Esophagus mucosa (tissue), 1 donor: ENCODE measurements at places on chromosomes 4 and X. TPM values are rescaled to one million over a fixed set of nuclear protein-coding genes. Genes with fewer than 3 reads are reported as not detected.

DNA sequence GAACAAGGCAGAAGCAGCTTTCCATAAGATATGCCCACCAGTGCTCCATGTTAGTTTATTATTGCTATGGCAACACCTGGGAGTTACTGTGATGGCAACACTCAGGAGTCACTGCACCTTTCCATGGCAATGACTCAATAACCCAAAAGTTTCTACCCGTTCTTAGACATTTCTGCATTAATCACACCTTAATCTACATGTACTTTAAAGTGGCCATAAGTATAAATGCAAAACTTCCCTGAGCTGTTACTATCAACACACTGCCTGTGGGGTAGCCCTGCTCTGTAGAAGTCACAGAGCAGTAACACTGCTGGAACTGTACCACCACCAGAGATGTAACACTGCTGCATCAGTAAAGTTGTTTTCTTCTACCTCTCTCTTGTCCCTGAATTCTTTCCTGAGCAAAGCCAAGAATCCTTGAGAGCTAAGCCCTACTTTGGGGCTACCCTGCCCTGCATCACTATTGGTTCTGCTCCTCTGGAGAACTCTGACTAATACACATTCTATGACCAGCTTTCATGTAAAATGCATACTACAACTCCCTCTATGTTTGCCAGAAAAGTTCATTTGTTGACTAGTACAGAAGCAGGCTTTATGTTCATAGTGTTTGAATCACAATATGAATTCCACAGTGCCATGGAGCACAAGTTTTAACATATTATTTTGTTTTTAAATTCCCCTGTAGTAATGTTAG is 43.5 kb upstream of the GPR174 start:
- no peak for ATAC-seq

DNA sequence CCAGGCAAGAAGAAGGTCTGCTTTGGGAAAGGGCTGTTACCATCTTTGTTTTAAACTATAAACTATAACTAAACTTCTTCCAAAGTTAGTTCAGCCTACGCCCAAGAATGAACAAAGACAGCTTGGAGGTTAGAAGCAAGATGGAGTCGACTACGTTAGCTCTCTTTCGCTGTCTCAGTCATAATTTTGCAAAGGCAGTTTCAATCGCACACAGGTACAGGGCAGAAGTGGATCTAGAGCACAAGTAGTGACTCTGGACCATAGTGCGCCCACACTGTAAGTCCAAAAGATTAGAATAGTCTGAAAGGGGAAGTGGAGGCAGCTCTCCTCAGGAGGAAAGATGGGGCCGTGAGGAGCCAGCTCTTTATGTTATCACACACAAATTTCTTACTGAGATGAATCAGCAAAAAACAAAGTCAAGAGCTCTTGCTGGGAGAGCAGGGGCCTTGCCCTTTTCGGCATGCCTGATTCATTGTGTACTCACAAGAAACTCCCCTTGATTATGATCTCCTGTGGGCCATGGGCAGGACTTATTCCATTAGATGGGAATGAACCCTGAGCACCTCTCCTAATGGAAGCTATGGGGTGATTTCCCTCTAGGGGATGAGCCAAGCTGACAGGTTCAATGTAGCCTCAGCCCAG is 58.6 kb downstream of the FUNDC1 start:
- no peak for ATAC-seq

GRCh38 chrX:24196509-24196908 is 47.0 kb downstream of the ZFX start:
- no peak for ATAC-seq

DNA sequence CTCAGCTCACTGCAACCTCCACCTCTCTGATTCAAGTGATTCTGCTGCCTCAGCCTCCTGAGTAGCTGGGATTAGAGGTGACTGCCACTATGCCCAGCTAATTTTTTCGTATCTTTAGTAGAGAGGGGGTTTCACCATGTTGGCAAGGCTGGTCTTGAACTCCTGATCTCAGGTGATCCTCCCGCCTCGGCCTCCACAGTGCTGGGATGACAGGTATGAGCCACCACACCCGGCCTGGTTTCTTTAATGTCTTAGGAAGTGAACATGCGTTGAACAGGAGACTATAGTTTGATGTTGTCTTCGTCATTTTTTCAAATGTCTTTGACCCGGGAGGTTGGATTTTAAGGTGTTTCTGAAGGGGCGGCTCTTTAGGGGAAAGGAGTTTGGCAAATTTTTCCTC is 91.0 kb downstream of the DHRSX start:
- ATAC-seq: no peak

DNA sequence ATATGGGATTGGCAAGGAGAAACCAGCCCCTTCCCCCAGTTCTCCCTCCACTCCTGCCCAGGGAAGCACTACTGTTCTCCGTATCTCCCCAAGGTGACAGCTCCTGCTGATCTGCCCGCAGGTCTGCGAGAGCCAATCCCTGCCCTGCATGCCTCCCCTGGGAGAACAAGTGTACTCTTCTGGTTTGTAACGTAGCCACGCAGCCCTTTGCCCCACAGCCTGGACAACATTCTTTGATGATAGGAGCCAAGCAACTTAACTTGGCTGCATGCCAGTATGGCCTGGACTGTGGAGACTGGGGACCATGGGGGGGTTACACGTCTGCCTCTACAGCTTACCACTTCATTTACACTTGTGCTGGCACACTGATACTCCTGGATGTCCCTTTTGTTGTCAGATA is 2.0 kb downstream of the STBD1 start:
- no peak for ATAC-seq

DNA sequence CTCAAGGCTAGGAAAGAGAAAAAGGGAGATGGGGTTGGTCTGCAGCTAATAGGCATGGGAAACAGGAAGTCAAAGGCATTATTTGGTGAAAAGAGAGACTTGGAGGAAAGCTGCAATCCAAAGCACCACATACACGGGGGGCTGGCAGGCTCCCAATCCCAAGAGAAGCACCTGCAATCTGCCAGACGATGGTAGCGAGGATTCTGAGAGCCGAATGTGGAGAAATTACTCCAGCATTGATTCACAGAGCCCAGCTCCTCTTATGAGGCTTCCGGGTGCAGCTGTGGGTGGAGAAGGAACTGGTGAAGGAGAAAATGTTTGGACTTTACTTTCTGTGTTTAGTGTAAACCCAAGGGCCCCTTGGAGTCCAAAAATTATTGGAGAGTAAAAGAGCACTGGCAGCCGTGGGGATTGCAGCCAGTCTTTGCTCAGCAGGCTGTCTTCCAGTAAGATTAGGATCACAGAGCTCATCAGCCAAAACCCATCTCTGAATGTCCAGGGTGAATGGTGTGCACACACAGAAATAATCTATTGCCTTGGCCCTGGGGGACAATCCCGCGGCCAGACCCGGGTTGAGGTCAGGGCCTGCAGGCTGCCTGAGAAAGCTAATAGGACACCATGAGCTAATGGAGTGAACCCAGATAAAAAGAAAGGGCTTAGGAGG is 197.6 kb downstream of the KIT start:
- no peak for ATAC-seq

- no peak for ATAC-seq
Observed at GRCh38 chr4:180900781-180901180, 1342.4 kb upstream of the TENM3 start.

DNA sequence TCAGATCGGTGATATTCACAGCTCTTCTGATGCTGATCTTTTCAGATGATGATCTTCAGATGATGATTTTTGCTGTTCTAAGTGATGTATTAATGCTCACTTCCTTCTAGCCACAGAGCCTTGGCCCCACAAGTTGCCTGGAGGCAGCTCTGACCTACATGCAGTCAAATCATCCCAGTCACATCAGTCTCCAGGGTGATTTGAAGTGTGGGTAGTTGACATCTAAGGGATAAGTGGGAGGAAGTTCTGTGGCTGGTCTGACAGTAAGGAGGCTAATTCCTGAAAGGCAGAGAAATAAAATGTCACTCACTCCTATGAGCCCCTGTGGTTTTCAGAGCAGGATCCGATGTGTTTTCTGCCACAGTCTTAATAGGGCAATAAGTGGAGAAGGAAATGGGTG is 79.8 kb upstream of the RPL34 start:
- no peak for ATAC-seq

The TLR3 gene
- total RNA-seq: 5.8 TPM
